Activated CD8-positive, alpha-beta memory T cell treated with anti-CD3 and anti-CD28 coated beads for 4 hours (primary cell): ENCODE measurements at places on chromosomes 6 and 20.

- no peak for DNase-seq
Observed at GRCh38 chr20:19283490-19284025, 71.1 kb downstream of the SLC24A3 start.

DNA sequence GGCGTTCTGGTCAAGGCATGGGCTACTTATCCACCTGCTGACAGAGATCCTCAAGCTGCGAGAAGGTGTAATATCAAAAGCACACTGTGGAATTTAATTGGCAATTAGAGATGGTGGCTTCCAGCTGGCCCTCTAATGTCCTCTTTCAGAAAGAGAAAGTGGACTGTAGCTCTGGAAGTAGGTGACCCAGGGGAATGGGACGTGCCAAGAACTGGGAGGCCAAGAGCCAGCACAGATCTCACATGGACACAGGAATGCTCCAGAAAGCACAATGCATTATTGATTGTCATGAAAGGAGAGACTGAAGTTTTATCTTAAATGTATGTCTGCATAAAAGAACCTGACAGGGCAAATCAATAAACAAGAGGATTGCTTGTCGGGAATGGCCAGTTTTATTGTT lies 198.6 kb upstream of the CDH4 start:
- no peak for DNase-seq

DNA sequence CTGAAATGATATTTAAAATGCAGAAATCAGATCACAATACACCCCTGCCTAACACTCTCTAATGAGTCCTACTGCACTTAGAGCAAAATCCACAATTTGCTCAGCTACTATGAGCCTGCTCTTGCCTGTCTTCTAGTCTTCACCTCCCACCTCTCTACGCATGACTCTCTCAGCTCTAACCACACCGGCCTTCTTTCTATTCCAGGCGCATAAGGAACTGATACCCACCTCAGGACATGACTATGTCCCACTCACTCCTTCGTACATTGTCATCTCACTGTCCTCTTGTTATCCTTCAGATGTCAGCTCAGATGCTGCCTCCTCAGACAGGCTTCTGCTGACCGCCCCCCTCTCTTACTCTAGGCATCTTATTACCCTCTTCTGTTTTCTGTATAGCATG lies 201.0 kb upstream of the FLRT3 start:
- DNase-seq, result no peak

DNA sequence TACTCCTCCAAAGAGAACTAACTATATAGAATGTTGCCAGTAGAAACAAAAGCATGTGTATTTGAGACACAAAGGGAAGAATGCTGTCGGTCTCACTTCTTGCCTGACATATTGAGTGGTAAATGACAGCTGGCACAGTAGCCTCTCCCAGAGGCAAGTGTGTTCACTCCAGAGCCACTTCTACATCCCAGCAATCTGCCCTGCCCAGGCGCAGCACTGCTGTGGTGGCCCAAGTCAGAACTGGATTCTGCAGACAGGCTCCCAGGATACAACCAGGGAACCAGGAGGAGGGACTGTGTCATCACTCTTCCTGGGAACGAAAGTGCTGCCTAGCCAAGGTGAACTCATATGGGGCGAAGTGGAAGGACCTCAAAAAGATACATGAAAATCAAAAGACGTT lies 103.2 kb upstream of the ARMC2 start:
- no peak for DNase-seq

- DNase-seq, result no peak
Observed at GRCh38 chr6:105495515-105495914, 92.6 kb upstream of the PREP start.

- no peak for DNase-seq
Observed at GRCh38 chr6:79010422-79010821, 67.6 kb downstream of the PHIP start.

DNA sequence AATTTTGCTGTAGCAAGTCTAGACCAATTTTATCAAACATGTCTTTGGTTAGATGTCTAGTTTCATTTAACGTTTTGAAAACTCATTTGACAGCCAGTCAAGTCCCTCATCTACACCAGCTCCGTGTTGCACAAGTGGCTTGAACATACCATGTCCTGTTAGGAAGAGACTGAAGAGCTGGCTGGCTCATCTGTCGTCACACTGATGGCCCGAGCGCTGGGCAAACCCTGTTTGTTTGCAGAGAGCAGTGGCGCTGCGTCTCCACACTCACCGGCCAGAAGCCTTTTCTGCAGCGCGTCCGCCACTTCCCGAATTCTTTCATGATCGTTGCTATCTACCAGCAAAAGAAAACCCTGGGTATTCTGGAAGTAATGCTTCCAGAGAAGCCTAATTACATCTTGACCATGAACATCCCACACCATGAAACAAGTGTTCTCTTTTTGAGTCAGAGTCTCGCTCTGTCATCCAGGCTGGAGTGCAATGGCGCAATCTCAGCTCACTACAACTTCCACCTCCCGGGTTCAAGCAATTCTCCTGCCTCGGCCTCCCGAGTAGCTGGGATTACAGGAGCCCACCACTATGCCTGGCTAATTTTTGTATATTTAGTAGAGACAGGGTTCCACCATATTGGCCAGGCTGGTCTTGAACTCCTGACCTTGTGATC lies 10.7 kb upstream of the TCFL5 start:
- DNase-seq, result no peak

DNA sequence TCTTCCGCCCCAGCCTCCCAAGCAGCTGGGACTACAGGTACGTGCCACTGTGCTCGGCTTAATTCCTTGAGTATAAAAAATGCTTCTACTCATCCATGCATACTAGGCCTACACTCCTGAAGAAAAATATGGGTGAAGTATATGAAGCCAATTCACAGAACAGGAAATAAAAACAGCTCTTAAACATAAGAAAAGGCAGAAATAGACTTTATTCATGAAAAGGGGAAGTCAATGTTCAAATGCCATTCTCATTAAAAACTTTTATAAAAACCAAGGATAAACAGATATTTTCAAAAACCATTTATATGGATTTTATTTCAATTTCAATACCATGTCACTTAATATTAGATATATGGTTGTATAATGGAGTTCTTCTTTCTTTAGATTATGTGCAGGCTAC lies 18.3 kb downstream of the SERPINB9 start:
- no peak for DNase-seq
